Subcutaneous preadipocyte (primary cell): ENCODE measurements at places on chromosomes 1 and 21. TPM values are rescaled to one million over a fixed set of nuclear protein-coding genes. Genes with fewer than 3 reads are reported as not detected.

PCP4 gene
- total RNA-seq: not detected in 2 replicates

VANGL1 gene
- 11.8 and 15.2 TPM in 2 replicates for total RNA-seq

AGMAT gene
- 2.2 and 2.9 TPM in 2 replicates for total RNA-seq

LIPI gene
- total RNA-seq: not detected in 2 replicates

PLEKHN1 gene
- total RNA-seq: 0.73 and 1.2 TPM in 2 replicates

KRTAP10-9 gene
- not detected in 2 replicates for total RNA-seq

FCRLA gene
- total RNA-seq: 1.6 and 1.8 TPM in 2 replicates

RAD54L gene
- total RNA-seq: 4.0 and 7.2 TPM in 2 replicates

CD247 gene
- total RNA-seq: not detected in 2 replicates
